ENCODE measurements at places on chromosomes 2 and 18.

GRCh38 chr18:79708412-79708811, 28.8 kb downstream of the CTDP1 start:
- DNase-seq = no peak

- no peak for DNase-seq
Observed at GRCh38 chr2:163556511-163556910, 179.3 kb downstream of the FIGN start.

DNA sequence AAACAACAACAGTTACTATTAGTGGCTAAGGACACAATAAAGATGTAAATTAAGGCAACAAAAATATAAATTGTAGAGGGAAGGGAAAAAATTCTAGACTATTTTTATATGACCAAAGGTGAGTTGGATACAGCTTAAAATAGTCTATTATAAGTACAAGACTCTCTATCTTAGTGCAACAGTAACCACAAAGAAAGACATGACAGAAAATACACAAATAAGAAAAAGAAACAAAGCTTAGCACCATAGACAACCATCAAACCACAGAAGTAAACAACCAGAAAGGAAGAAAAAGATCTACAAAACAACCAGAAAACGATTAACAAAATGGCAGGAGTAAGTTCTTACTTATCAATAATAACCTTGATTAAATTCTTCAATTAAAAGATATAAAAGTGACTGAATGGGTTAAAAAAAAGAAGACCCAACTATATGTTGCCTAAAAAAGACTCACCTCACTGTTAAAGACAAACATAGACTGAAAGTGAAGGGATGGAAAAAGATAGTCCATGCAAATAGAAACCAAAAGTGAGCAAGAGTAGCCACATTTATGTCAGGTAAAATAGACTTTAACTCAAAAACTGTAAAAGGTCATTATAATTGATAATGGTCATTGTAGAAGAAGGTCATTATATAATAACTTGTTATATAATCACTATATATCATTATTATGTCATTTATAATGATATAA, 62.5 kb downstream of the USP40 start:
- DNase-seq = no peak

DNA sequence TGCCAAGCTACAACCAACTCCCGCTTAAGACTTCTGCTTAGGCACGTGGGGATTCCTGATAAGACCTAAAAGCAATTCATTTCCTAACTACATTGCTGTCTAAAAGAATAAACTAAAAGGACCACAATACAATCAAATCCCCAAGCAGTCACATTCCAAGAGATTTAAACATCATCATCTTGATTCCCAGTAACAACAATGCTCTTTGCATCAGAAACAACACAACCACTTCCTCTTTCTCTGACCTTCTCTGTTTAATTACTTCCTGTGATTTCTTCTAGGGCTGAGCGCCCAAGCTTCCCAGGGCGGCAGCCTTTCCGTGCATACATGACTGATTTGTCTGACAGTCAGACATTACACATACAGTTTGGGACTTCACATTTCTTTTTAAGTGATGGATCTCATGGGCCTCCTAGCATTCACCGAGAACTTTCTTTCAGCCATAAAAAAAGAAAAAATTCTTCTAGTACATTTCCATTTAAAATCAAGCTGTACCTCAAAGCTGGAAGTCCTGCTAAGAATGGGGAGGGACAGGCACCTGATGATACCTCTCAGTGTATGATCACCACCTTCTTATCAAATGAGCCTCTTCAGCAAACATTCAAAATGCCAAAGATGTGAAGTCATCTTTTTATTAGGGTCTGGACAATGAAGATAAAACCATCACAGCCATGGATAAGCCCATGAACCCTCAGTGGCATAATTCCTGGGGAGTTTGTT, 11.5 kb downstream of the SPRED2 start:
- DNase-seq = no peak

GRCh38 chr2:188979187-188980114, 5.3 kb downstream of the COL3A1 start:
- DNase-seq = peak; percentile 28

GRCh38 chr2:152542995-152543481, 174.2 kb downstream of the PRPF40A start:
- peak; percentile 15 for DNase-seq

GRCh38 chr2:196278491-196278911, 107.1 kb upstream of the STK17B start:
- no peak for DNase-seq

DNA sequence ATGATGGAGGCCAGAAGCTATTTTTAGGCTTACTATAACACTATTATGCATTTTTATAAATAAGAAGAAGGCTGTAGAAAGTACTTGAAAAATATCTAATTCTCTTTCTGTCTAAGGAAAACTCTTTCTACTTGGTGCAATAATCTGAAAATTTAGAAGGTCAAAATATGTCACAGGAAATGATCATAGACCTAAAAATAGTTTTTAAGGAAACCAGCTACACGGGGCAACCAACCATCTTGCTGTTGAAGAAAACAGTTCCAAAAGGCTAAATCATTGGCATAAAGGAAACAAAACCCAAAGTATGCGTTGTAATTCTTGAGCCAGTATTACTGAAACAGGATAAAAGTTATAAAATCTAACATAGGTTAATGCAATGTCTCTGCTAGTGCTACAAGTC, 40.2 kb downstream of the SOCS6 start:
- no peak for DNase-seq

DNA sequence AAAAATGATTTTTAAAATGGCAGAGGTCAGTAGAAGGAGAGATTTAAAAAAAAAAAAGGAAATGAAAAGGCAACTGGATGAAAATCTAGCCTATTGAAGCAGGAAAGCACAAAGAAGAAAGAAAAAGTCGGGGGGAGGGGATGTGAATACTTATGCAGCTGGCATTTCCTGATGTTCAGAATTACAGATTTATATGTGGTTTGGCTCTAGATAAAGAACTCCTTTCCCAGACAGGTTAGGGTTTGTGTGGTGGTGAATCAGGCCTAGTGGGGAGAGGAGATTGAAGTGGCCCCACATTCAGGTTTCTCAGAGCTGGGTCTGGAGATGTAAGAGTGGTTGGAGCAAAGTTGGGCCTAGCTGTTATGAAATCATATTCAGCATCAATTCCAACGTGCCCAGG, 394.4 kb downstream of the FIGN start:
- no peak for DNase-seq

GRCh38 chr2:96824079-96824870, 8.2 kb downstream of the CNNM3 start:
- DNase-seq = no peak

- no peak for DNase-seq
Observed at GRCh38 chr2:60826111-60826510, 55.3 kb upstream of the REL start.

DNA sequence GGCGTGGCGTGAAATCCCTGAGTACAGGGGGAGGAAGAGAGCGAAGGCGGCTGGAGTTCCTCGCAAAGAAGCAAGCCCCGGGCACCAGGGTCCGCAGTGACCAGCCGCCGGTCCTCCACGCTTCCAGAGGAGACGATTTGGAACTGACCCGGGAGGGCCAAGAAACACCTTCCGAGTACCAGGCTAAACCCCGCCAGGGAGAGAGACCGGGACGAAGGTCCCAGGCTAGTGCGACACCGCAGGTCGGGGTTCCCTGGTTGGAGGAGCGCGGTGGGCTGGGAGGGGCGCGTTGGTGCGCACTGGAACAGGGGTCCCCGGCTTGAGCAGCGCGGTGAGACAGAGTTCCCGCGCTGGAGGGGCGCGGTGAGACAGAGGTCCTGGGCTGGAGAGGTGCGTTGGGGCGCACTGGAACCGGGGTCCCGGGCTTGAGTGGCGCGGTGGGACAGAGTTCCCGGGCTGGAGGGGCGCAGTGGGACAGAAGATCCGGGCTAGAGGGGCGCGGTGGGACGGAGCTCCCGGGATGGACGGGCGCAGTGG, 901 bp downstream of the WDFY1 start:
- no peak for DNase-seq

DNA sequence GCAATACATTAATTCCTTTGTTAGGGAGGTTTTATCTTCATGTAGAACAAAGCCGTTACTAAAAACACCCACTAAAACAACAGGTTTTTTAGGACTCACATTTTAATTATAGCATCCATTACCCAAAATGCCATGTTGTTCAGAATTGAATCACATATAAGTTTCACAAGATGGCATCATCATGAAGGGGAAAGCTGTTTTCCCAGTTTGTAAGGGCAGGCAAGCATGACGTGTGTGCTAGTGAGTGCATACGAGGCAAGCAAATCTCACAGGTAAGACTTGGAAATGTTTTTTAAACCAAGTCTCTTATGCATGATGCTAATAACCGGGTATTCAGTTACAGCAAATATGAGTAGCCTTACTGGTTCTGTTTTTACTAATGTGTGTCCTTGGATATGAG, 111.8 kb upstream of the NFATC1 start:
- DNase-seq = no peak

DNA sequence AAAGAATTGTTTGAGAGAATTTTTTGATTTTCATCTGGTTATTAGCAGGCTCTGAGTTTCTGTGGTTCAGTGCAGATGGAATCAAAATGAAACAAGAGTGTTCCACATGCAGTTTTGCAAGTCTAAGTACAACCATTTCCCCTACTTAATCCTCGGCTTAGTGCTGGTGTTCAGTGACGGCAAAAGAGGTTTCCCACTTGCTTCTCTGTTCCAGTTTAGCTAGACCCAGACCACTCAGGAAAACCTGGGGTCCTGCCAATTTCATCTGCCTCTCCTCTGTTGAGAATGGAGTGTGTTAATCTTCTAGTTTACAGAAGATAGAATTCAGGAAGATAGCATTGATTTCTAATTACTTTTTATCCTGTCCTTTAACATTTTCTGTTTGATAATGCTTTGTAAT, 996.2 kb upstream of the FANCL start:
- DNase-seq = no peak

GRCh38 chr18:7876354-7877104, 309.4 kb downstream of the PTPRM start:
- DNase-seq = no peak

- DNase-seq = no peak
Observed at GRCh38 chr2:43894743-43895142, 56.0 kb downstream of the ABCG8 start.

GRCh38 chr2:48318116-48318515, 211.8 kb upstream of the STON1 start:
- no peak for DNase-seq

GRCh38 chr2:96095116-96095636, 21.2 kb downstream of the ADRA2B start:
- no peak for DNase-seq

- DNase-seq = no peak
Observed at GRCh38 chr18:34932792-34933466, 108.3 kb upstream of the MAPRE2 start.

DNA sequence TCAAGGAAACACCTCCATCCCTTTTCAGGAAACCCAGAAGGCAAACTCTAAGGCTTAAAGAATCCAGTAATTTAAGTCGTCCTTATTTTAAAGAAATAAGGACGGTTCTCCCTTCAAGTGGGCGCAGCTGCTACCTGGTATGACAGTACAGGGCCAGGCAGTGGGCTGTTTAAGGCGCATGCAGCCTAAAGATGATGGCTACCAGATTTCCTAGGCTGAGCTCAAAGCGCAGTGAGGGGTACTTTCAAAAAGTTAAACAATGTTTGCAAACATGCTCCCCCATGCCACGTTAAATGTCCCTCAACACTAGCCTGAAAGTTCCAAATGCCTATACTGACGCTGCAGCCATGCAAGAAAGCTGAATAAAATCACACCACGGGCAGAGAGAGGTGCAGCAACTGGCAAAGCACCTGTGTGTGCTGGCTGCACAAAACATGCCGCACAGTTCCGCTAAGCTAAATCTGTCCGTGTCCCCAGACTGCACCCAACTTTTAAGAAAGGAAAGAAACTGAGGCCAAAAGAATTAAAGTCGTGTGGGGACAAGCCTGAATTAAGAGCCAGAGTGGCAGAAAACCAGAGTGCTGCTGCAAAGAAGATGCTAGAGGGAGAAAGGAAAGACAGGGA, 583 bp downstream of the HIBCH start:
- DNase-seq = no peak

DNA sequence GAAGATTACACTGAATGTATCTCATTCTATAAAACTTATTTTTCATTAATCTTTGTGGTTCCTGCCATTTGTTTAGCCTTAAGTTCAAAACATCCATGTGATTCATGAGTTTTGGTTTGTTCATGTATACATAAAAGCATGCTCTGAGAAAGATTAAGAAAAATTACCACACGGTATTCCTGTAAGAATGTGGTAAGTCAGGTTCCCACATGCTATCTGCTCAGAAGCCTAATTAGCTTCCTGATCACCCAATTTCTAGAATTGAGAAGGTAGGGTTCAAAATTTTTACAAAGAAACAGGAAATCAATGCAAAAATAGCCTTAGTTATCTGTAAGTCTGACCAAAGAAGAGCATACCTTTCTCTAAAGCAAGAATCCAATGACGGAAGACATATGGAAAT, 241.6 kb upstream of the VRK2 start:
- no peak for DNase-seq

- DNase-seq = no peak
Observed at GRCh38 chr2:151037434-151037833, 224.2 kb downstream of the RBM43 start.

GRCh38 chr2:188280811-188281222, 10.9 kb upstream of the GULP1 start:
- DNase-seq = no peak

DNA sequence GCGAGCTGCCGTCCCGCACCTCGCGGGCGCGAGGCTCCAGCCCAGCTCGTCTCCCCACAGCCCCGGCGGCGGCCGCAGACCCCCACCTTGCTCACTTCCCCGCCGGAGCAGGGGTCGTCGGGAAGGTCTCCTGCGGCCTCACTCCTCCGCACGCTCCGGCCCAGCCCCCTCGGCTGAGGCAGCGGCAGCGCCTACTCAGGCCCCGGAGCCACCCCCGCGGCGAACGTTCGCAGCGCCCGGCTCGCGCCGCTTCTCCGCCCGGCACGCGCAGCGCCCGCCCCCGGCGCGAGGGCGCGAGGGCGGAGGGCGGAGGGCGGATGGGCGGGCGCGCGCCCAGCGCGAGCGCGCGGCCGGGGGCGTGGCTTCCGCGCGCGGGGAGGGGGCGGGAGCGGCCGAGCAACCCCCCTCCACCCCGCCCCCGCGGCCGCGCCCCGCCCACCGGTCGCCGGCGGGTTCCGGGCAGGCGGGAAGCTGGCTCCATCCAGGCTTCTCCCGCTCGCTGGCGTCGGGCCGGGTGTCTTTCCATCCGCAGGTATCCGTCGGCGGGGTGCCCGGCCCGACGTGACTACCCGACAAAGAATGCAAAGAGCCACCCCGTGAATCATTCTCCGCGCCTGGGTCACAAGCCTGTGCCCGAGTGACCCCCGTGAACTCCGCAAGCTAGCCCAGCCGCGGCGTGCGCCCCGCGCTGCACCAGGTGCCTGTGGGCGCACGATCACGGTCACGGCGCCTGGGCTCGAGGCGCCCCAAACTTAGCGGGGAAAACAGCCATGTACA, at the start of gene DTNB:
DTNB (minus strand) TSS at position 278 of the 777 bp plus-strand sequence. CDS start 20,917 bp downstream, outside the sequence.
- DNase-seq = peak; percentile 77

- no peak for DNase-seq
Observed at GRCh38 chr2:183597841-183598240, 473.6 kb downstream of the NUP35 start.

GRCh38 chr18:49858309-49859020, 45.1 kb upstream of the ACAA2 start:
- peak; percentile 21 for DNase-seq
